ENCODE measurements at places on chromosomes 6 and 20.

GRCh38 chr6:18185624-18186023, 30.4 kb downstream of the KDM1B start:
- peaks cover 15% of the 10 kb centered on the region for H3K4me1 ChIP-seq
- H3K36me3 ChIP-seq = peaks cover 9% of the 10 kb centered on the region
- DNase-seq = no peak
- no peaks in the 10 kb centered on the region for H3K27me3 ChIP-seq
- no peak overlapping the region for H3K27ac ChIP-seq

DNA sequence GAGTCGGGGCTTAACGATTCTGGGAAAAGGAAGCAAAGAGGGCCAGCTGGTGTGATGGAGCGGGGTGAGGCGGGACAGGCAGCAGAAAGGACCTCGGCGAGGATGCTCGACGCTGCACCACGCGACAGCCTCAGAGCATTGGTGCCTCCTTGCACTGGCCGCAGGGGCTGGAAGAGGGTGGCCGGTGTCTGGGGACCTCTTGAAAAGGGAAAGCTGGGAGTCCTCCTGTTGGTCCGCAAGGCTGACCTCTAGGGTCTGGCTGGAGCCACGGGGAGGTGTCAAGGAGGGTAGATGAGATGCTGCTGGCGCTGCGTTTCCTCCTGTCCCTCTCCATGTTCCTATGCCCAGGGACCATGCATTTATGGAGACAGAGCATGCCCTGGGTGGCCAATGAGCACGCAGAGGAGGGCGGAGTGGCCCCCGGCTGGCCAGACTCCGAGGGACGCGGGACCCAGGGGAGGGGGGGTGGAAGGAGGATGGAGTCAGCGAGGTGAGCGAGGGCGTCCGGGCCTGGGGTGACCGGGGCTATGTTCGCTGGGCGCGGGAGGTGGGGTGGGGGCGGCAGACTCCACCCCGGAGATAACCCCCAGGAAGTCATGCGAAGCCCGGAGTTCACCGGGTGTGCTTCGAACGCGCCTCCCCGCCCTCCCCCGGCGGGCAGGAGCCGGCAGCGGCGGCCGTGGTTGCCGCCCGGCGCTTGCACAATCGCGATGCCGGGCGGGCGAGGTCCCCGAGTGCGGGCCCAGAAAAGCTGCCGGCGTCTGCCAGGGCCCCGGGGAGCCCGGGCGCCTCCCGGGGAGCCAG, at the start of gene CYP24A1:
Gene CYP24A1 (minus strand): TSS at position 334 of the 804 bp plus-strand sequence. CDS start 407 bp downstream, outside the sequence.
- peaks cover 65% of the 10 kb centered on the region for H3K27me3 ChIP-seq
- H3K36me3 ChIP-seq = no peaks in the 10 kb centered on the region
- H3K4me3 ChIP-seq = peak within 1 kb of the TSS; percentile 18
- peaks cover 15% of the 10 kb centered on the region for H3K4me1 ChIP-seq

- peak overlapping the region; percentile 99 for H3K27ac ChIP-seq
- H3K4me3 ChIP-seq = peak overlapping the region; percentile 95
- H3K4me1 ChIP-seq = peaks cover 45% of the 10 kb centered on the region
- no peak for DNase-seq
- no peaks in the 10 kb centered on the region for H3K27me3 ChIP-seq
- peaks cover 18% of the 10 kb centered on the region for H3K36me3 ChIP-seq
These were observed 695 bp downstream of the ARHGAP18 start for GRCh38 chr6:129709196-129709768.

DNA sequence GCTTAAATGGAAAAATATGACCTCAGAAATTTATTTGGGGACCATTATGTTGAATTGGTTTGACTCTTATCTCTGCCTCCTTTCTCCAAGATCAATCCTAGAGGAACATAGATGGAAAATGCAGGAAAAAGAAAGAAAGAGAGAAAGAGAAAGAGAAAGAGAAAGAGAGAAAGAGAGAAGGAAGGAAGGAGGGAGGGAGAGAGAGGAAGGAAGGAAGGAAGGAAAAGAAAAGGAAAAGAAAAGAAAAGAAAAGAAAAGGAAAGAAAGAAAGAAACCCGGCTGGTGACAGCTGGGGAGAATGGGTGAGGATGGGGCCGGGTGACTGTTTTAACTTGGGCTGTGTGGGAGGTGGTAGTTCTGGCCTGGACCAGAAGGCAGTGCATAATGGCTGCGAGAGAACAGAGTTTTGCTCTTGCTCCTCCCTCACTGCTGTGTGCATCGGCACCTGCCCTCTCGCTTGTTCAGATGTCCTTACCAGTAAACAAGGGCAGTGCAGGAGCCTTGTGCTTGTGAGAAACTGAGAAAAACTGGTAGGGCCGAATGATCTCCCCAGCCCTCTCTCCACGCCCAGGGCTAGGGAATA, 24.7 kb downstream of the GLO1 start:
- peak overlapping the region; percentile 16 for H3K27ac ChIP-seq
- peaks cover 45% of the 10 kb centered on the region for H3K36me3 ChIP-seq
- H3K27me3 ChIP-seq = no peaks in the 10 kb centered on the region

GRCh38 chr6:161151660-161152526, 122.0 kb downstream of the AGPAT4 start:
- no peak overlapping the region for H3K4me3 ChIP-seq
- no peak for DNase-seq
- H3K4me1 ChIP-seq = no peaks in the 10 kb centered on the region
- H3K36me3 ChIP-seq = peaks cover 4% of the 10 kb centered on the region
- no peaks in the 10 kb centered on the region for H3K27me3 ChIP-seq

DNA sequence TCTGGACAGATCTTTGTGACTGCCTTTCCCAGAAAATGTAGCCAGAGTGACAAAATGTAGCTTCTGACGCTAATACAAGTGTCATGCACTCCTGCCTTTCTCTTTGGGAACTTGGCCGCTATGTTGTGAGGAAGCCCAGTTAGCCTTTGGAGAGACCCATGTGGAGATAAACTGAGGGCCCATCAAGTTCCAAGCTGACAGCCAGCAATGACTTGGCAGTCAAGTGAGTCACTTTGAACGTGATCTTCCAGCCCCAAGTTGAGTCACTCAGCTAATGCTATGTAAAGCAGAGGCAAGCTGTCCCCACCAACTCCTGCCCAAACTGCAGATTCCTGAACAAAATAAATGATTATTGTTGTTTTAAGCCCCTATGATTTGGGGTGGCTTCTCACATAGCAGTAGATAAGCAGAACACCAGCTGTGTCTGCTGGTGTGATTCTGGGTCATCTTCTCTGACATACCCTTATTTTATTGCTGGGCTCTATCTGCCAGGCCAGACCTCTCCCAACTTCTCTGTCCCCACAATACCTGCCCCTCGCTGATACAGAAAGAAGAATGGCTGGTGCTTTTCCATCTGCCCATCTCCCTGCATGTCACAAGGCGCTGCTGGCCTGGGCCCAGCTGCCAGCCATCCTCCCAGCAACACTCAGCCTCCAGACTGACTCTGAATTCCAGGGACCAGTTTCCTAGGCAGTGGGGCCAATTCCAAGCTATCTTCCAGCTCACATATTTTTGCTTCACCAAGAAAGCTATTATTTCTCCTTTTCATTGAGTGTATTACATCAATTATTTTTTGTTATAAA, 274.8 kb downstream of the LRFN2 start:
- peaks cover 18% of the 10 kb centered on the region for H3K27me3 ChIP-seq
- DNase-seq = no peak
- no peaks in the 10 kb centered on the region for H3K36me3 ChIP-seq
- no peak overlapping the region for H3K27ac ChIP-seq
- H3K4me3 ChIP-seq = no peak overlapping the region
- H3K4me1 ChIP-seq = peaks cover 2% of the 10 kb centered on the region

- peak overlapping the region; percentile 75 for H3K4me3 ChIP-seq
- H3K27me3 ChIP-seq = peaks cover 26% of the 10 kb centered on the region
- H3K27ac ChIP-seq = no peak overlapping the region
- H3K4me1 ChIP-seq = peaks cover 10% of the 10 kb centered on the region
- no peaks in the 10 kb centered on the region for H3K36me3 ChIP-seq
These were observed 158.1 kb upstream of the ZNF184 start for GRCh38 chr6:27630727-27631608.

GRCh38 chr6:15658181-15658744, 4.6 kb downstream of the DTNBP1 start:
- H3K4me3 ChIP-seq = no peak overlapping the region
- no peak for DNase-seq
- no peak overlapping the region for H3K27ac ChIP-seq
- H3K4me1 ChIP-seq = peaks cover 19% of the 10 kb centered on the region

DNA sequence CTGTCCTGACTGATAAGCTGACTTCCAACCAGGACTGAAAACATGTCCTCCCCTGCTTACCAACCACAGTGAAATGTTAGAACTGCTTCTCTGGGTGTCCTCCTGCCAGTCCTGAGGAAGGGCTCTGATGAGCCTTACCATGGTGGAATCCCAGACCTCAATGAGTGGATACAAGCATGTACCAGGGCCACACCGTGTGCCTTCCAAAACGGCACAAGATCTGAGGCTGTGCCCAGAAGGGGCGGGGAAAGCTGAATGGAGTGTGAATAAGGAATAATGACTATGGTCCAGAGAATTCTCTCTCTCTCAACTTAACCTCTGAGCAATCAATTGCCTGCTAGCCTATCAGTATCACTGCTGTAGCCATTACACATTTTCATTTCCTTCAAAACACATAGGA, 51.7 kb downstream of the PDE10A start:
- H3K4me1 ChIP-seq = peaks cover 8% of the 10 kb centered on the region
- no peak overlapping the region for H3K4me3 ChIP-seq
- no peak for DNase-seq

DNA sequence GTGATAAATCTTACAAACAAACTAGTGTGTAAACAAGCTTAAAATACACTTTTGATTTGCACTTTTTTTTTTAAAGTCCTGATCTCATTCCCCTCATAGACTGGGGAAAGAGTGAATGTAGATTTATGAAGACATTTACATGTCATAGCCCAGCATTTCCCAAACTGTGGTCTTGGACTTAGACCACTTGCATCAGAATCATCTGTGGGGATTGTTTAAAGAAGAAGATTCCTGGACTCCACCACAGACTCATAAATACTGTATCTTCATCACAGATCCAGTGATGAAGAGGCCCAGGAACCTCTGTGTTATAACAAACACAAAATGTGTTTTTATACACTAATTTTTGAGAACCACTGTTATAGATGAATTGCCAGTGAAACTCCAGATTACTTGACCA, 99.5 kb downstream of the KCNQ5 start:
- no peaks in the 10 kb centered on the region for H3K36me3 ChIP-seq
- H3K4me1 ChIP-seq = peaks cover 21% of the 10 kb centered on the region

- no peak overlapping the region for H3K27ac ChIP-seq
- DNase-seq = no peak
- H3K27me3 ChIP-seq = no peaks in the 10 kb centered on the region
- peaks cover 18% of the 10 kb centered on the region for H3K4me1 ChIP-seq
- peaks cover 16% of the 10 kb centered on the region for H3K36me3 ChIP-seq
- H3K4me3 ChIP-seq = no peak overlapping the region
These were observed 59.0 kb downstream of the COL21A1 start for GRCh38 chr6:56188429-56188828.

DNA sequence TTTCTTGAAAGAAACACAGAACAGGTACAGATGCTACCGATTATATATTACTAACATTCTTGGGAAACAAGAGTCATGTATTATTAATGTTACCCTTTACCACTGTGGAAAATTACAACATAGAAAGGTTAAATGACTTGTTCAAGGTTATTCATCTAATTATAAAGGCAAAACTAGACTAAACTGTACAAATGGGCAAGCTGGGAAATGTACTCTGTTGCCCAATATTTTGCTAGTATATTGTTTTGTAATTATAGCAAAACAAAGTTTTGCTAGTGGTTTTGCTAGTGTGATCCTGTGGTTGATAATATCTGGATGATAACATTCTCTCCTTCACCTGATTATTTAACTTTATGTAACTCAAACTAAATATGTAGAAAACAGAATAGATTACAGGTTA, 96.5 kb downstream of the TINAG start:
- H3K36me3 ChIP-seq = no peaks in the 10 kb centered on the region
- no peaks in the 10 kb centered on the region for H3K27me3 ChIP-seq
- H3K4me1 ChIP-seq = no peaks in the 10 kb centered on the region
- H3K27ac ChIP-seq = no peak overlapping the region
- no peak overlapping the region for H3K4me3 ChIP-seq

DNA sequence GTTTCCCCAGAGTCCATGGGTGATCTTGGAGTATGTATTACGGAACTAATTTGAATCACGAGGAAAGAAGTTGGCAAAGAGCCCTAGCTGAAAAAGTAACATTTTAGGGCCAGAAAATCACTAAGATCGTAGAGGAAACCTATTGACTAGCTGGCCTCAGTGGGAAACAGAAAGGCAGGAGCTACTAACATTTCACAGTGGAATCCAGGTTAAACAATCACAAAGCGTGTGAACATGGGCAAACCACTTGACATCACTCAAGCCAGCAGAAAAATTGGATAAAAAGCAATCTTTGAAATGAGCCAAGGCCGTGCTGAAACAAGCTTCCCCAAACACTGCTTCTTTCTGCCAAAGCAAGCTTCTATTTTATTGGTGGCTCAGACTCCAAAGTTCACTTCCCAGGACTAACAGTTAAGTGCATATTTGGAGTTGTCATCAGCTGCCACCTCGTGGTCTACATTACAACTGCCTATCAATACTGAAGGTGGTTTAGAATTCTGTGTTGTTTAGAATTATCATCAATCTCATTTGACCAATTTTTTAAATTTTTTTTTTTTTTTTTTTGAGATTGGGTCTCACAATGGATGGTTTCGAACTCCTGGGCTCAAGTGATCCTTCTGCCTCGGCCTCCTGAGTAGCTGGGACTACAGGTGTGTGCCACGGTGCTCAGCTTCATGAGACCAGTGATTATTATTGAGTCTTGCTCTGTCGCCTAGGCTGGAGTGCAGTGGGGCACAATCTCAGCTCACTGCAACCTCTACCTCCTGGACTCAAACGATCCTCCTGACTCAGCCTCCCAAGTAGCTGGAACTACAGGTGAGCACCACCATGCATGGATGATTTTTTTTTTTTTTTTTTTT, 10.6 kb downstream of the RPS10 start:
- peaks cover 36% of the 10 kb centered on the region for H3K36me3 ChIP-seq
- DNase-seq = no peak
- no peaks in the 10 kb centered on the region for H3K4me1 ChIP-seq

- no peaks in the 10 kb centered on the region for H3K4me1 ChIP-seq
- no peak overlapping the region for H3K27ac ChIP-seq
- DNase-seq = no peak
- no peaks in the 10 kb centered on the region for H3K36me3 ChIP-seq
- H3K4me3 ChIP-seq = no peak overlapping the region
These were observed 25.3 kb downstream of the DPPA5 start for GRCh38 chr6:73328790-73329189.

GRCh38 chr6:168225471-168225911, 94.1 kb downstream of the DACT2 start:
- H3K4me3 ChIP-seq = no peak overlapping the region
- no peak overlapping the region for H3K27ac ChIP-seq

Data from osteocyte (in vitro differentiated cells).